Epithelial cell of prostate (primary cell): ENCODE measurements at places on chromosomes 11 and 22.

GRCh38 chr11:72605973-72606747 is 68.1 kb downstream of the PDE2A start:
- DNase-seq: no peak

GRCh38 chr11:79857377-79858214 is 416.8 kb upstream of the TENM4 start:
- DNase-seq: no peak

DNA sequence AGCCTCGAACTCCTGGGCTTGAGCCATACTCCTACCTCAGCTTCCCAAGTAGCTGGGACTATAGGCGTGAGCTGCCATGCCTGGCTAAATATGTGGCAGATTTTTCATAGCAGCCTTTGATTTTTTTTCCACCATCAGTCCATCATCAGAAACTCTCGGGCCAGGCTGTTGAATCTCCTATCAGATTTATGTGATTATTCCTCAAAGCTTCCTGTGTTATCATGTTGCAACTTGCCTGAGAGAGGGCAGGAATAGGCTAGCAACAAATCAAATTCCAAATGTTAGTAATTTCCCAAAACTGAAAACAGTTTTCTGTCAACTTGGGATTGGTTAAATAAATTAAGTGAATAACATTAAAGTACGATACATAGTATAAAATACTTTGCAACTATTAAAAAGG is 3.4 kb downstream of the LRRC51 start:
- no peak for DNase-seq

DNA sequence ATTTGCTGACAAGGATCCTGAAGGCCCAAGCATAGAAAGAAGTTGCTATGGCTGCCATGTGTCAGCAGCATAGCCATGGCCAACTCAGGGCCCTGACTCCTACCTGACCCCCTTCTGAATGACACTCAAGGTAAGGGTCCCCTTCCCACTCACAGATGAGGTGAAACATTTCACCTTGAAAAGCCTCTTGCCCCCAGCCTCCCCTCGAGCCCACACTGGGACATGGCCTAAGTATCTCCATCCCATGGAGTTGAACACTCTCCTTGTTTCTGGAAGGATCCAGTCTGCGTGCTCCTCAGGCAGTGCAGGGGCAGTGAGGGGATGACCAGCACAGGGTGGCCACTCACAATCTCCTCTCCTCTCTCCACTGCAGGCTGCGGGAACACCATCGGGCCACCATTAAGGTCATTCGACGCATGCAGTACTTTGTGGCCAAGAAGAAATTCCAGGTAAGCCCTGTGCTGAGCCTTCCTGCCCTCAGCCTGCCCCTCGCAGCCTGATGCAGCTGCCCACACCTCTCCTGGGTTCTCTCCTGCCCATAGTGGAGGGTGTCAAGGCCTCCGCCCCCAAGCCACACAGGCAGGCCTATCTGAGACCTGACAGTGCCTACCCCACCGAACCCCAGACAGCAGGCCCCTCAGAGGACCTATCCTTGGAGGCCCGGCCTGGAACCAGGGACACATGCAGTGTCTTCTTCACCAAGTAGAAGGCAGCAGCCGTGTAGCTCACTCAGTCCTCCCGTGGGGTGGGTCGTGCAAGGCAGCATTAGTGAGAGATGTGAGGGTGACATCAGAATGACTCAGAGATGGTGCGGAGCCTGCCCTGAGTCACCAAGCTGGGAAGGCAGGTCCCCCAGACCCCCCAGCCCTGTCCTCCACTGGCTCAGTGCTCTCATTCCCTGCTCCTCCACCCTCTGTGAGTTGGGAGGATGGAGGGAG is 68.9 kb upstream of the KCNQ1OT1 start:
- DNase-seq: no peak

DNA sequence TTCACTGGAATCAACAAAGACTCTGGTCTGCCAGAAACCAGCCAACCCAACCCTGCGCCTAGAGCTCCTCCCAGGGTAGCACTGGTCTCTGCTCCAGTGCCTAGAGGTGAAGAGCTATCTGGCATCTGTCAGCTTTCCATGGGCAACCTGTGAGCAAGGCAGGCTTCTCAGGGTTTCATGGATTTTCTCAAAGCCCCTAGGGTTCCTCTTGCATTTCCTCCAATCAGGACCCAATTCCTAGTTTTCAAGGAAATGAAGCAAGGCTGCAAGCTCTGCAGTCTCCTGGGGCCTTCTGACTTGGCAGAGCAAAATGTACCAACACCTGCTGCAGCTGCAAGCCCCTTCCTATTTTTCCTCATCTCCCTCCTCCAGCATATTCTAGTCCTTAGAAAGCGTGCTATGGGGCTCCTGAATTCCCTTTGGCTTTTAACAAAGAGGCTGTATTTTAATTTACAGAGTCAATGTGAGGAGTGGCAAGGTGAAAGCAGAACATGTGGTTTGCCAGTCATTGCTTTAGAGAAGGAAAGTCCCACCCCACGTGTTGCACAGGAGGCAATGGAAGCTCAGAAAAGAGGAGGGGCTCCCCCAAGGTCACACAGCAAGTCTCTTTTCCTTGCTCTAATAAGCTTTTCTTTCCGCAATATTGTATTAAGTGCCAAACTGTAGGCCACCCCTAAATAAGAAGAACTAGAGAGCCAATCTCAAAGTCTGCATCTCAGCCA is 33.0 kb upstream of the RIC3 start:
- DNase-seq: no peak
